Stimulated activated CD4-positive, alpha-beta T cell treated with anti-CD3 and anti-CD28 coated beads, Interleukin-12 subunit alpha, Interleukin-12 subunit beta, amount 100 ng/mL, for 24 hours (primary cell): ENCODE measurements at places on chromosomes 6 and 20.

GRCh38 chr20:46259260-46259859, 48.9 kb downstream of the CDH22 start:
- no peak for DNase-seq

- no peak for DNase-seq
These were observed 84.2 kb upstream of the MARCKS start for GRCh38 chr6:113772961-113773360.

DNA sequence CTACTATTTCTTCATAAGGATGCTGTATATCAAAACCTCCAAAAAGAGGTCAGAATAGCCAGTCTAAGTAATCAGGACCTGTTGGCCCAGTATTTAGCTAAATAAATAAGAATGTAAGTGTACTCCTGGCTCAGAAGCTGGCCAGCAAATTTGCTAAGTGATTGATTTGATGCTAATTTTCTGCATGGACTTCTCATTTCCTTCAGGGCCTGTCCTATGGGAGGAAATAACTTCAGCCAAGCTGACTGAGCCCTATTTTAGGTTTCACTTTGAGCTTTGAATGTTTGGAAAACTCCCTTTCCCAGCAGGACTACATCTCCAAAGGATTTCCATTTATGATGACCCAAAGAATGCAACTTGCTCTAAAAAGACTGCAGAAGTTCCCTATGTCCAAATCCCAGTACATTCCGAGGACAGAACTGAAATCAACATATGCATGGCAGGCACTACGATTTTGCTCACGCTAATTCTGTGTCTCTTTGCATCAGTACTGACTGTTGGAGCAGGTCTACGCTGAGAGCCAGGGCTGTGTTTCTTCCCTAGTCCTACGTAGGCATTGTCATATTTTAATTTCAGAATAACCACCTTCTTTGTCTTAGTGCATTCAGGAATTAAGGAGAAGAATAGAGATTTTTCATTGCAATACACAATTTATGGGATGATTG, 441.4 kb upstream of the PLCB4 start:
- DNase-seq: no peak

DNA sequence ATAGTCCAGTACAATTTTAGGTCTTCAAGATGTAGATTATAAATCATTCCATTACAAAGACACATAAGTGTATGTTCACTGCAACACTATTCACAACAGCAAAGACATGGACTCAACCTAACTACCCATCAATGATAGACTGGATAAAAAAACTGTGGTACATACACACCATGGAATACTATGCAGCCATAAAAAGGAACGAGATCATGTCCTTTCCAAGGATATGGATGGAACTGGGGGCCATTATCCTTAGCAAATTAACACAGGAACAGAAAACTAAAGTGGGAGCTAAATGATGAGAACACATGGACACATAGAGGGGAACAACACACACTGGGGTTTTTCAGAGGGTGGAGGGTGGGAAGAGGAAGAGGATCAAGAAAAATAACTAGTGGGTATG, 6.3 kb downstream of the RTN4IP1 start:
- DNase-seq: no peak

GRCh38 chr6:142883011-142883410, 62.0 kb downstream of the HIVEP2 start:
- DNase-seq: no peak

GRCh38 chr20:41475503-41475902, 108.9 kb upstream of the EMILIN3 start:
- DNase-seq: no peak

DNA sequence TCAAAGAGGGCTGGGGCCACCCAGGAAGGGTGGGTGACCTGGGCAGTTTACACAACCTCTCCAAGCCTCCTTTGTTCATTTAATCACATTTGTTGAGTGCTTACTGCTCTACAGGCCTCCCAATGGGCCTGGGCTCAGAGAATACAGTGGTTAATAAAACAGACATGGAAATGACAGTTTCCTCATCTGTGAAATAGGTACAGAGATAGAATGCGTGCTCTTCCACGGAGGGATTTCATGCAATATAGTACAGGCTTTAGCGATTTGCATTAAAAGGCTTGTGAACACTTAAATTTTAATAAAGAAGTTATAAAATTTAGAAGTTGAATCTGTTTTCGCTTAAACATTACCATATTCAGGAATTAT, 802 bp upstream of the FERMT1 start:
- no peak for DNase-seq
